ENCODE measurements at places on chromosomes 3 and 15.

- no peak for DNase-seq
Measured at GRCh38 chr3:114272271-114272670, 21.6 kb upstream of the TIGIT start.

- peak; percentile 93 for DNase-seq
Measured at GRCh38 chr15:38564557-38565286, at the start of gene RASGRP1. RASGRP1 (minus strand) TSS chr15:38564814; CDS start chr15:38564628, 186 bp downstream.

GRCh38 chr3:29936054-29936453, 655.2 kb downstream of the RBMS3 start:
- DNase-seq = no peak

- DNase-seq = no peak
Measured at GRCh38 chr3:181739628-181740027, 27.9 kb downstream of the SOX2 start.

GRCh38 chr3:87901141-87901540, 157.7 kb downstream of the CGGBP1 start:
- no peak for DNase-seq

GRCh38 chr3:197103766-197104165, 74.1 kb upstream of the MELTF start:
- DNase-seq = no peak

GRCh38 chr3:55877703-55878102, 390.6 kb upstream of the WNT5A start:
- DNase-seq = no peak

DNA sequence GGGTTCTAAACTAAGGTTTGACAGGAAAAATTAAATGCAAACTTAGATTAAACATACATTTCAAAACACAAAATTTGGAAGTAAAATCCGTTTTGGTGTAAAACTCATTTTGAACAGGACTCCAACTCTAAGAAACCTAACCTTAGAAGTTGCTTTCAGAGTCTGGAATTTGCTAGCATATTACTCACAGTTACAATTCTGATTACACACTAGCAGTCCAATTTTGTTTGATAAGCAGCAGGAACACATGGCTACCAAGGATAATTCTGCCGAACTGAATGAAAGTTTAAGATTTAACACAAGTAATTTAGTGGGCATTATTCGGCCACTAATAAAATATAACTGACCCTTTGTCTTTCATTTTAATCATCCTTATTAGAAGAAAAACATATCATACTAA, 49.6 kb downstream of the FRMD5 start:
- DNase-seq = no peak

DNA sequence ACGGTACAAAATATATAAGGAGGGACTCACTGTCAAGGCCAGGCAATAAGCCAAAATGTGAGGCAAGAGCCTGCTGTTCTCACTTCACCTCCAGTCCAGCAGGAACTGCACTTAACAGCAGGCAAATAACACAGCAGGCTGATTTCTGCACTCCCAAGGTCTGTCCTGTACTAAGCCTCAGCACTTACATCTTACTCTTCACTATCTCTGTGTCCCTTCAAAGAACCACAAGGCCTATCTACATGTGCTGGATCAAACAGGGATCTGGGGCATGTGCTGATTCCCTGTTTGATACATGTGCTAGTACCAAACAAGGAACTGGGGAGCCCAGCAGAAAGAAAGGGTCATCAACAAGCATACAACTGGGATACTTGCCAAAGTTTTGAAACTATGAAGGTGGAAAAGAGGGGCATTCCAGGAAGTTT, 22.2 kb downstream of the UACA start:
- DNase-seq = no peak

DNA sequence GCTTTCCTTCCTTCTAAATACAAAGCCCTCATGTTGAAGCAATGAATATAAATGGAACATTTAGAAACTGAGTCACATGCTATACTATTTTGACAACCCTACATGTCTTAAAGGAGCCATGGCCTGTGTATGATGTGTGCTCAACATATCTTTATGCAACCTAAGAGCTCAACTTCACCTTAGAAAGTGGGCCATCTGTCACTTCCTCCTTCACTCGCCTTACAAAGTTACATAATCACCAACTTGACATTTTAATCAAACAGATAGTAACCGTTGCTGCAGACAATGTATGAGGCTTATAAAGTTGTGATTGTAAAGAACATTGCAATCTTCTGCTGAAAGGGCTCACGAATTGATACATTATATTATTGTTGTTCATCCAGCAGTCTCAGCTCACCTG, 163.6 kb downstream of the SERPINI1 start:
- DNase-seq = no peak

DNA sequence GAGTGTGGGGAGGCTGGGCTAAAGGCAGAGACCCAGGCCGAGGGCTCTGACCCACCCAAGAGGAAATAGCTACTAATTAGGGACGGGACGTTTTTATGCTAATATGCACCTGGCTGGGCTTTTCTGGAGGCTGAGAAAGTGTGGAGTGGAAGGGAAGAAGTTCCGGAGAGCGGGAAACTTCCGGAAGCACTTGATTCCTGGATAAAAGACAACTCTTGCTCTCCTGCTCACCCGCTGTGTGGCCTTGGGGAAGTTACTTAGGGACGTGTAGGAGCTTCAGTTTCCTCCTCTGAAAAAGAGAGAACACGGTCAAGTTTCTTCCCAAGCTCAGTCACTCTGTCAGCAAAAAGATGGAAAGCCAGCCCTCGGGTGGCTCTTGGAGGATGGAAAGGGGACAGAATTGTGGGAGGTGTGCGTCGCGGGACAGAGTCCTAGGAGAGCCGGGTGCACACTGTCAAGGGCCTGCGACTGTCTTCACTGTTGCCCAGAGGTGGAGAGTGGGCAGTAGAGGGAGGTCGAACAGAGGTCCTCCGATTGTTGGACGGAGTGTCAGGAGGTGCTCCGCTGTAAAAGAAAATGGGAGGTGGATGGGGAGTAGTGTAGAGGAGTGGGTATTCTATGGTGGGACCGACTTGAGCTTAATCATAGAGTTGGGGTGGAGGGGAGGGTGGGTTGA, 43.2 kb downstream of the EPHB3 start:
- no peak for DNase-seq

GRCh38 chr3:152650177-152650576, 184.8 kb upstream of the P2RY1 start:
- no peak for DNase-seq

- DNase-seq = no peak
Measured at GRCh38 chr15:29379647-29380046, 110.0 kb upstream of the NSMCE3 start.

- DNase-seq = peak; percentile 54
Measured at GRCh38 chr15:77179541-77179998, 108.7 kb upstream of the TSPAN3 start.

DNA sequence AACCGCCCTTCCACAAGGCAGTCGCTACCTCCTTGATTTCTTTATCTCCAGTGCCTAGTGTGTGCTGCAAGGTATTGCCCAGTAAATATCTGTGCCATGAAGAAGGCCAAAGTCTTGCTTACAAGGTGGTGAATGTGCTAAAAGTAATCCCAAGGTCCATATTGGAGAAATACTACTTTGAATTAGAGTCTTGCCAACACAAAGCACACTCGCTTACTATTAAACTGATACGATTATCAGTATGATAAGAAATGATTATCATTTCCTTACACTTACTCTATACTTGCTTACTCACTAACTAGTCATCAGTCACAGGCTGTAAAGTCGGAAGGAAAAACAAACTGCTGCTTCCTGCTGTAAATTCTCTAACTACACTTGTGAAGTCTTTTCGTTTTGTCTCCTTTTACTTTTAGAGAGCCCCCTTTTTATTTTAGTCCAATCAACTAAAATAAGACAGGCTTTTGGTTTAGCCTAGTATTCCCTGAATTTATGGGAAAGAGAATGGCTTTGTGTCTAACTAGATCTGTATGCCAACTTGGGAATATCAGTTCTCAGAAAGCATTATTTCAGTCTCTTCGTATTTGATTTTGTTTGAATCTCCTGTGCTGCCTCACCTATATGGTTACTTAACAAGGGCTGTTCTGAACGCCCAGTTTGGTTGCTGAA, 107.1 kb upstream of the TSC22D2 start:
- DNase-seq = no peak

DNA sequence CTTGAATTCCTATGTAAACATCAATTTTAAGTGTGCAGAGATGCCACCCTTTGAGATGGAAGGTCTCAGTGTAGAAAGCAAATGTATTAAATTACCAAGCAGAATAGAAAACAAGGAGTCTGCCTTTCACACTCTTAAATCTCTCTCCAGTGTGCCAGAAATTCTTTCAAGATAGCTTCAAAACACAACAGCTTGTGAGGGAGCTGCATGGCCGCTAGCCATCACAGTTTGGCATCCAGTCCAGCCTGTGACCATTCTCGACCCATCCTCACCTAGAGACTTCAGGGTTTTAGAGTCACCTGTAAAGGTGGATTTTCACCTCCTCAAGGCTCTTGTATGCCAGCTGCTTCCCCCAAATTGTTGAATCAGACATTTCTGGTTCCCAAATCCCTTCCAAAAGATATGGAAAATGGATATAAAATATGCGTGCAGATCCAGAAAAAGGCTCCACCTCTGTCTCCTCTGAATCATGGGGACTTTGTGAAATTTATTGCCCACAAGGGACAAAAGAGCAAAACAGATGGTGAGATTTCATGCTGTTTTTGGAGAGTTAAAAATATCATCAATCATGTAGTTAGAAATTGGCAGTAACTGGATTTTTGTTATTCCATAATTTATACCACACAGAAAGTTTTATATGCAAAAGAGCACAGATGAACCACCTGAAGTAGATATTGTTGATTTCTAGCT, 114.2 kb upstream of the THRB start:
- no peak for DNase-seq

DNA sequence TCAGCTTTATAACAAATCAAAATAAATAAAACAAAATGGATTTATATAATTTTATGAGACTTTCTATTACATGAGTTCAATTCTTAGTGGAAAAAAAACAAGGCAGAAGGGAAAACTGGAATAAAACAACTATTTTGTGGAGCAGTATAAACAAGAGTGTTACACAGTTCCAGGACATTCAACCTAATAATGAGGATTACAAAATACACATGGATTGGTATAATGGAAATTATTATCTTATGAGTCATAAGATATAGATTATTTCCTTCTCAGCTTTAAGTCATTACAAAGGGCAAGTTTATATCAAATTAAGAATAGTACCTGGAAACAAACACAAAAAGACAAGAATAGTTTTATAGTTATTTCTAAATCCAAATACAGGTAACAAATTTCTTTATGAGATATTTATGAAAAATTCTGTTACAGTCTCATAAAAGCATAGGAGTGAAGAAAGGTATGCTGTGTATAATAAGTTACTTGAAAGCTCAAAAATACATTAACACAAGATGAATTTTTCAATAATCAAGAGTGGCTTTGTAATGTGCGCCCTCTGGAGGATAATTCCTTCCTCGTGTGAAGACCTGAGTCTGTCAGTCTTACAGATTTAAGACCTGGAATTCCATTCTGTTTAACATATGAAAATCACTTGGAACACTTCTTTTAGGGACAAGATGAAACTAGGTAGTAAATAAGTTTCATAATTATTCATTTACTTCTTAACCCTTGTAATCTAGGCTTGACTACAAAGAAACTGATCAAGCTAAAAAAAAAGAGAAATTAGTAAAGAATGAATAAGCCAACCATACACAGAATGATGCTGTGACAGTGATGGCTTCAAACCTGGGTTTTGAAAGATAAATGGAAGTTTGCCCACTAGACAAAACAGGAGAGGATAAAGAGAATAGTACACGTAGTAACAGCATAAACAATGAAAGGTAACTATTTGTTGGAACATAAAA, 9.5 kb downstream of the COPS2 start:
- DNase-seq = no peak

DNA sequence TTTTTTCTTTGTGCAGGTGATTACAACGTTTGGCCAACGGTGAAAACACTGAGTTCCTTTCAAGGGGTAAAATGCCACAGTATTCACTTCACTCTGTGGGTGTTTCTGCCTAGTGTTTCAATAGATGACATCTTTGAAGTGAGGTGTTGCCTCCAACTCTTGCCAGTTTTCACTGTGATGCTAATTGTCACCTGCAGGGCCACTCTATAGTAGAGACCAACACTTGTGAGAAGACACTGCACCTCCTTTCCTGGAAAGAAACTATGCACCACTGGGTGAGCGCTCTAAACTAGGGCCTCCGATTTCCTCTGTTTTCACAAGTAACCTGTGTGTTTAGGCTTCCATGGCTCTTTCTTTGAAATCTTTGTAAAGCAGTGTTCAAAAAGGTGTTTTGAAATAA, 98.3 kb downstream of the THRB start:
- DNase-seq = no peak

- DNase-seq = no peak
Measured at GRCh38 chr3:4290272-4290893, 12.8 kb upstream of the SETMAR start.

GRCh38 chr15:86608461-86609205, 529.0 kb downstream of the AGBL1 start:
- no peak for DNase-seq

DNA sequence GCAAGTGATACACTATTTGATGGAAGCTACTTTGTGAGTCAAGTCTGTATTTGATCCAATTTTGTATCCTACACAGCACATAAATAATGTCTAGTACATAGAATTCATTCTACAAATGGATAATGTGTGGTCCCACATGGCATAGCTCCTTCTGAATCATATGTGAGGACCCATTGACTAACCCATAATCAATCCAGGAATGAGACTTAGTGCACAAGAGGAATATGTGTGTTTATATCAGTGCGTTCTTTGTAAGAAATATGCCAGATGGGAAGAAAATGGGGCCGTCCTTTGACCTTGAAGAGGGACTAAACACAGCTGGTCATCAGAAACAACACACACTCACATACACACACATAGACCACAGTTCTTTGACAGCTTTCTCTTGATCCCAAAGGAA, 282.7 kb upstream of the SEMA6D start:
- no peak for DNase-seq

- no peak for DNase-seq
Measured at GRCh38 chr15:66685638-66686150, 16.3 kb upstream of the SMAD6 start.

- no peak for DNase-seq
Measured at GRCh38 chr3:105334138-105334882, 32.4 kb upstream of the ALCAM start.

GRCh38 chr15:97189162-97189780, 771.2 kb upstream of the ARRDC4 start:
- no peak for DNase-seq

DNA sequence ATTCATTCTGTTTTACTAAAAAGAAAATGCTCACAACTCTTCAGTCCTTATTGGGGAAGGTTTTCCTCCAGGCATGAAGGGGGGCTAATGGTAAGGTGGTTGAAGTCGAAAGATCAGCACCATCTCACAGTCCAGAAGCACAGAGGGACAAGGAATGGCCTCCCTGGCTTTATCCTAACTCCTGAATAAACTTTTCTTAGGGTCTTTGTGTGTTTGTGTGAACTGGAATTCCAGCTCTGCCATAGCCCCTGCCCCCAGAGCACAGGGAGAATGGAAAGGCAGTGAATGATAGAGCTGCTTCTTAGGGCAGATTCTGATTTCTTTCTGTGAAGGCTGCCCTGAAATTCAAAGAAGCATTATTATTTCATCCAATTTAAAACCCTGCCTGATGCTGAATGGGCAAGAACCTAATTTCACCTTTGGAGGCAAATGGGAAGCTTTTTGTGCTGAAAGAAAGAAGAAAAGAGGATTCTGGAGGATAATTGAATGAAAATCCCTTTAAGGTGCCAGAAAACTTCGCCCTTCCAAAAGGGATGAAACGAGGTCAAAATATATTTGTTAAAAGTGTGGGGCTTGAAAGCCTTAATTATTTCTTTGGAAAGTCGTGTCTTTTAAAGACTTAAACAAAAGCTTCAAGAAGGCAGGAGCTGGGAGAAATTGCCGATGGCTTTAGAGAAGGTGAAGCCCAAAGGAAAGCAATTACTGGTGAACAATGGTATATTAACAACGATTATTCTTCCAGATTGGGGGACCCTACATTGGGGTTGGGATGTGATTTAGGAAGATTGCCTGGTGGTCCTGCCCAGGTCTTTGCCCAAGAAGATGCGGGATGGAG, 259.9 kb upstream of the RGMA start:
- DNase-seq = no peak
